Activated CD8-positive, alpha-beta T cell treated with anti-CD3 and anti-CD28 coated beads for 36 hours (primary cell): ENCODE measurements at places on chromosomes 12 and 14. TPM values are rescaled to one million over a fixed set of nuclear protein-coding genes. Genes with fewer than 3 reads are reported as not detected.

DNA sequence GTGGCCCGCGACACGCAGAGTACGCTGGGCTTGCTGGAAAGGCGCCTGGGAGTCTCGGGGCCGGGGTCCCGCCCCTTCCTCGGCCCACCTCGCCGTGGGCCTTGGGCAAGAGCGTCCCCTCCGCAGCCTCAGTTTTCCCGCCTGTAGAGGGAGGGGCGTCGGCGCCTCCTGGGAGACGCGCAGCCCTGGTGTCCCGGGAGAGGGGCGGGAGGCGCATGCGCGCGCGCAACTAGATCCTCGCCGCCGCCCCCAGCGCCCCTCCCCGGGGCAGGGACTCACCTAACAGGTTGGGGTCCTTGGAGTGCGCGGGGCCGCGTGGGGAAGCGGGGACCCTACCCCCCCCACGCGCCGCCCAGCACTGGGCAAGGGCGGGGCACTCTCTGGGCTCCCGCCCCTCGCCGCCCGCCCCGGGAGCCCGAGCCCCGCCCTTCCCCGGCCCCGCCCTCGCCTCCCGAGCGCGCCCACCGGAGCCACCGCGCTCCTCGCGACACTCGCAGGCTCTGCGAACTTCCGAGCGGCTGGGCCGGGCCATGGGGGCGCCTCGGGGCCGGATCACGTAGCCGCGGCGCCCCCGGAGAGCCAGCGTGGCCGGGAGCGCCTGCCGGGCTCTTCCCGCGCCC lies at the start of gene KIF26A:
KIF26A (plus strand) TSS at position 490 of the 620 bp plus-strand sequence. CDS start 136 bp downstream, outside the sequence.
- H3K4me3 ChIP-seq, result peak within 1 kb of the TSS; percentile 55
- peak; percentile 51 for DNase-seq
- peaks cover 4% of the 10 kb centered on the region for H3K4me1 ChIP-seq
- peaks cover 28% of the 10 kb centered on the region for H3K27me3 ChIP-seq
- no peak within 1 kb of the TSS for H3K27ac ChIP-seq

- no peak for DNase-seq
- no peak overlapping the region for H3K27ac ChIP-seq
- H3K27me3 ChIP-seq, result no peaks in the 10 kb centered on the region
- H3K4me3 ChIP-seq, result no peak overlapping the region
- H3K36me3 ChIP-seq, result no peaks in the 10 kb centered on the region
These were observed 84.3 kb downstream of the PLCZ1 start for GRCh38 chr12:18653465-18653864.

DNA sequence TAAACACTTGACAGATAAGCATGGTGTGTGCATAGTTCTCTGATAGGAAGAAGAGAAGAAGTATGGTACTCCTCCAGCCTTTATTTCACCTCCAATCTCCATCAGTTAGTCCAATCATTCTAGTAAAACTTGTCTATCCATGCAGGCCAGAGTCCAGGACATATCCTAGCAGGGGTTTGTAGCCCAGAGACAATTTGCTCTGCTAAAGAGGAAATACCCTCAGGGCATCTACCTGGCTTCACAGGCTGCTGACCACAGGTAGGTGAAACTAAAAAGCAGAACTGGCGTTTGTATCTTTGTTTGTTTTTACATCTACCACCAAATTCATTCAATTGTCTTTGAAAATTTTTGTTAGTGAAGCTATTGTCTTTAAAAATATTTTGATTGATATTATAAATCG lies 717.6 kb downstream of the FSCB start:
- H3K4me3 ChIP-seq, result no peak overlapping the region
- no peak for DNase-seq
- H3K36me3 ChIP-seq, result no peaks in the 10 kb centered on the region
- no peak overlapping the region for H3K27ac ChIP-seq
- H3K4me1 ChIP-seq, result no peaks in the 10 kb centered on the region
- no peaks in the 10 kb centered on the region for H3K27me3 ChIP-seq

The GDF11 gene
- total RNA-seq, result 9.3 TPM

DNA sequence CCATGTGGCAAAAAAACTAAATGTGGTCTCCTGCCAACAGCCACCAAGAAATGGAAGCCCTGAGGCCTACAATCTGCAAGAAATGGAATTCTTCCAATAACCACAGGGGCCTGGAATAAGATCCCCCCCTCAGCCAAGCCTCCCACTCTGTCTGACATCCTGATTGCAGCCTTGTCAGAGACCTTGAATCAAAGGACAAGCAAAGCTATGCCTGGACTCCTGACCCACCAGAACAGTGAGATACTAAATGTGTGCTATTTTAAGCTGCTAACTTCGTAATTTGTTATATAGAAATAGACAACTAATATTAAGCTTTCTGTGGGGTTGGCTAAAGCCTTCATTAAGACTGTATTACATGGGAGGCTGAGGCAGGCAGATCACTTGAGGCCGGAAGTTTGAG lies 77.7 kb downstream of the TBX5 start:
- no peaks in the 10 kb centered on the region for H3K36me3 ChIP-seq
- no peak overlapping the region for H3K27ac ChIP-seq
- H3K4me1 ChIP-seq, result no peaks in the 10 kb centered on the region
- DNase-seq, result no peak
- no peak overlapping the region for H3K4me3 ChIP-seq

DNA sequence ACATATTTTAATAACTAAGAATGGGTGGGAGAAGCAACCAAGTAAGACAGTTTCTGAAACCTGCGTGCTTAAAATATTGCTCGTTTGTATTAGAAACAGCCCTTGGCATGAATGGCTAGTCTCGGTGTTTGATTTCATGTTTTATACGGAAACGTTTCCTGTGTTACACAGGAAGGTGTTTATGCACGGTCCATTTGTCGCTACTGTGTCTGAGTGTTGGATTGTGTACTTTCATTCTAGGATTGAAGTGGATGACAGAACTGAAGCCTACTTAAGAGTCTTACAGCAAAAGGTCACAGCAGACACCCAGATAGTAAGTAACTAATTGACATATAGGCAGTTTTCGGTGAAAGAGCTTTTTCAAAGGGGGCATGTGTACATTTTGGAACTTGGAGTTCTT lies 19.6 kb downstream of the PIWIL1 start:
- DNase-seq, result no peak
- H3K4me3 ChIP-seq, result no peak overlapping the region
- H3K4me1 ChIP-seq, result no peaks in the 10 kb centered on the region

DNA sequence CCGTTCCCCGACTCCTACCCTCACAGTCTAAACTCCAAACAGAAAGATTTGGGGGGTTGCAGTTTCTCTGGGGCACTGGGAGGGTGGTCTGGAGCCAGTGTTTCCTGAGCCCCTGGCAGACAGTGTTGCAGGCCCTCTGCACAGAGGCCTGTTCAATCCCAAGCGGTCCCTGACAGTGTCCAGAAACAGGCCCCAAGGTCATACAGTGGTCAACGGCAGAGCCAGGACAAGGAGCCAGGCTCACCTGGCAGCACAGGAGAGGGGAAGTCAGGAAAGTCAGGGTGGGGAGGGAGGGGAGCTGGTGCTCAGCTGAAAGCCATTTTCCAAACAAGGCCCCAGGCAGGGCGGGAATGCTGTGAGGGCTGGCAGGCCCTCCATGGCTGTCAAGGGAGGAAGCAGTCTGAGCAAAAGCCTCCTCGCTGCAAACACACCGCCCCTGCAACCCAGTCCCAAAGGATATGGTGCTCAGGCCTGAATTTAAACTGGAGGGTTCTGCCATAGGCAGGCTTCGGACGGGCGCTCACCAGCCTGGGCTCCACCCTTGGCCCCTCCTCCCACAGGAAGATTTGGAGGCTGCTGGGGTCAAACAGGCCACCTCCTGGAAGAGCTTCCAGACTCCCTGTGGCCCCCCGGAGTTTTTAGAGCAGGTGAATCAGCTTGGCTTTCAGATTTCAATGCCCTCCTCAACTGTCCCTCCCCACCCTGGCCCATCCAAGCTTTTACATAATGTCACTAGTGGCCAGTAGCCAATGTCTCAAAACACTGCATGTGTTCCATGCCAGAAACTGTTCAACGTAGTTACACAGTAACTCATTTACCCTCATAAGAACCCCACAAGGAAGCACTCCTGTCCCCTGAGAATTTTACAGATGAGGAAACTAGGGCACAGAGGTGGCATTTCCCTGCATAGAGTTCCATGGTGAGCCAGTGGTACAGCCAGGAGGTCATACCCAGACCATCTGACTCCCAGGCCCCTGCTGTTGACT lies 41.5 kb downstream of the CHGA start:
- H3K4me1 ChIP-seq, result peaks cover 14% of the 10 kb centered on the region
- DNase-seq, result no peak
- H3K4me3 ChIP-seq, result no peak overlapping the region
- peaks cover 9% of the 10 kb centered on the region for H3K36me3 ChIP-seq
- H3K27ac ChIP-seq, result no peak overlapping the region

The FOXM1 gene
- total RNA-seq, result 64.8 TPM

GRCh38 chr14:49796025-49796424 lies 28.1 kb downstream of the KLHDC2 start:
- H3K36me3 ChIP-seq, result peaks cover 43% of the 10 kb centered on the region
- H3K4me1 ChIP-seq, result no peaks in the 10 kb centered on the region
- no peak overlapping the region for H3K4me3 ChIP-seq
- no peaks in the 10 kb centered on the region for H3K27me3 ChIP-seq
- peak overlapping the region; percentile 66 for H3K27ac ChIP-seq

DNA sequence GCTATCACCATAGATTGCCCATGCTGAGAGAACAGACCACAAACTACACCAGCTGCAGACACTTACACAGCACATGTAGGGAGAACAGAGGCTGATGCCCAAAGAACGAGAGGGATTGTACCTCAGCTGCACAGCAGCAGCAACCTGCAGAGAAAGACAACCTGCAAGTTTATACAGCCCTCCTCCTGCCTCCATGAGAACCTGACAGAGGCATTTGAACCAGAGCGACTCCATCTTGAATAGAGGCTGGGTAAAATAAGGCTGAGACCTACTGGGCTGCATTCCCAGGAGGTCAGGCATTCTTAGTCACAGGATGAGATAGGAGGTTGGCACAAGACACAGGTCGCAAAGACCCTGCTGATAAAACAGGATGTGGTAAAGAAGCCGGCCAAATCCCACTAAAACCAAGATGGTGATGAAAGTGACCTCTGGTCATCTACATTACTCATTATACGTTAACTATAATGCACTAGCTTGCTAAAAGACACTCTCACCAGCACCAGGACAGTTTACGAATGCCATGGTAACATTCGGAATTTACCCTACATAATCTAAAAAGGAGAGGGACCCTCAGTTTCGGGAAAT lies 262.4 kb upstream of the HMGA2 start:
- H3K4me3 ChIP-seq, result no peak overlapping the region
- no peaks in the 10 kb centered on the region for H3K4me1 ChIP-seq
- no peaks in the 10 kb centered on the region for H3K36me3 ChIP-seq
- no peak overlapping the region for H3K27ac ChIP-seq
- peaks cover 19% of the 10 kb centered on the region for H3K27me3 ChIP-seq

- H3K4me1 ChIP-seq, result peaks cover 17% of the 10 kb centered on the region
- no peaks in the 10 kb centered on the region for H3K36me3 ChIP-seq
- peaks cover 63% of the 10 kb centered on the region for H3K27me3 ChIP-seq
- no peak for DNase-seq
- H3K4me3 ChIP-seq, result peak within 1 kb of the TSS; percentile 50
- H3K27ac ChIP-seq, result no peak within 1 kb of the TSS
These were observed 113.9 kb upstream of the MYL2 start for GRCh38 chr12:111034083-111034885.

- no peak for DNase-seq
- no peak overlapping the region for H3K4me3 ChIP-seq
- H3K27me3 ChIP-seq, result peaks cover 1% of the 10 kb centered on the region
- peaks cover 6% of the 10 kb centered on the region for H3K4me1 ChIP-seq
- H3K27ac ChIP-seq, result no peak overlapping the region
These were observed 3.9 kb downstream of the DTX1 start for GRCh38 chr12:113060336-113060960.

- H3K4me1 ChIP-seq, result no peaks in the 10 kb centered on the region
- no peaks in the 10 kb centered on the region for H3K36me3 ChIP-seq
- no peak for DNase-seq
- no peaks in the 10 kb centered on the region for H3K27me3 ChIP-seq
- H3K27ac ChIP-seq, result no peak overlapping the region
- H3K4me3 ChIP-seq, result no peak overlapping the region
These were observed 91.4 kb downstream of the PLCZ1 start for GRCh38 chr12:18646286-18646890.

The TMEM260 gene
- total RNA-seq, result 10.6 TPM

The KRT5 gene
- not detected for total RNA-seq

DNA sequence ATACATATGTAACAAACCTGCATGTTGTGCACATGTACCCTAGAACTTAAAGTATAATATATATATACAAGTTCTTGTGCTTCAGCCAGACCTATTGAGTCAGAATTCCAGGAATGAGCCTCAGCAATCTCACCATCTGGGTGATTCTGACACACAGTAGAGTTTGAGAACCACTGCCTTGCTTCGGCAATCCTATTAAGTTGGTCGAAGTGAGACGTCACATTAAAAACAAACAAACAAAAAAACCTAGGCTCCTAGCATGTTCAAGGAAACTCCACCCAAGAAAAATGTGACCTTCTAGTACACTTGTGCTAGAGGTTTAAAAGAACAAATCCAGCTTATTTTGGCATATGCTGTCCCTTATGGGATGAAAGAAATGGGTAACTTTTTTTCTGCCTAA lies 115.8 kb downstream of the SINHCAF start:
- no peak overlapping the region for H3K27ac ChIP-seq
- DNase-seq, result no peak

The GDF3 gene
- total RNA-seq, result not detected

The TMPRSS12 gene
- total RNA-seq, result not detected

DNA sequence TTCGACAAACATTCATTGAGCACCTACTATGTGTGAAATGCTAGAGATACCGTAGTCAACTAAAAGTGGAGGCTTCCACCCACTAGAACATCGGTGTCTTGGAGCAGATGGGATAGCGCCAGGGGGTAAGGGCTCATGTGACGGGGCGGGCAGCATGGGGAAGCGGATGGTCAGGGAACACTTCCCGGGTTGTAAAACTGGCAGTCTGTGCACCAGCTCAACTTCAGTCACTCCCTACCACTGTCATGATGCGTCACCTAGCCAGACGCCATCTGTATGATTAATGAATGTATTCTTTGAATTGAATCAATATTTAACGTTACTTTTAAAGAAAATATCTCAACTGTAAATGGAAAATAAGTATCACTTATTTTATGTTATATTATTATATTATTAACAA lies 93.5 kb downstream of the PIWIL1 start:
- no peaks in the 10 kb centered on the region for H3K4me1 ChIP-seq
- no peak for DNase-seq
- H3K4me3 ChIP-seq, result no peak overlapping the region

The RBP5 gene
- total RNA-seq, result not detected

DNA sequence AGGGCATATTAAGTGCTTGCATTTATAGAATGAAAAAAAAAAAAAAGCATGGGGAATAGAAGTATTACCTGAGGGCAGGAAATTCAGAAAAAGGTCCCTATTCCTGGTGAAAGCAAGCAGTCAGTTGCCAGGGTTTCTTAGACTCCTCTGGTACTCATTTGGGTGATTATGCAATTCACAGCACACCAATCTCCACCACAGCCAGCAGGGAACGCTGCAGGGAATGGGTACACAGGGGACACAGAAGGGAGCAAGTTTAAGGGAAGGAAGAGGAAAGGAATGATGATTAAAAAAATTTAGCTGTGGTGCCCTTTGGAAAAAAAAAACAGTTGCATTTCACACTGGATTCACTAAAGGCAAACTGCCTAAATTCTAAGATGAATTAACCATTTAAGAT lies 14.2 kb downstream of the BLTP3B start:
- peaks cover 14% of the 10 kb centered on the region for H3K36me3 ChIP-seq
- peak overlapping the region; percentile 18 for H3K27ac ChIP-seq
- H3K4me1 ChIP-seq, result peaks cover 40% of the 10 kb centered on the region
- H3K27me3 ChIP-seq, result no peaks in the 10 kb centered on the region
- DNase-seq, result no peak
- H3K4me3 ChIP-seq, result no peak overlapping the region

- H3K4me1 ChIP-seq, result no peaks in the 10 kb centered on the region
- H3K27ac ChIP-seq, result no peak overlapping the region
- no peaks in the 10 kb centered on the region for H3K36me3 ChIP-seq
- no peaks in the 10 kb centered on the region for H3K27me3 ChIP-seq
These were observed 322.6 kb downstream of the PCNX1 start for GRCh38 chr14:71229875-71230274.
